Iris pigment epithelial cell (primary cell): ENCODE measurements at places on chromosomes 7 and 10.

DNA sequence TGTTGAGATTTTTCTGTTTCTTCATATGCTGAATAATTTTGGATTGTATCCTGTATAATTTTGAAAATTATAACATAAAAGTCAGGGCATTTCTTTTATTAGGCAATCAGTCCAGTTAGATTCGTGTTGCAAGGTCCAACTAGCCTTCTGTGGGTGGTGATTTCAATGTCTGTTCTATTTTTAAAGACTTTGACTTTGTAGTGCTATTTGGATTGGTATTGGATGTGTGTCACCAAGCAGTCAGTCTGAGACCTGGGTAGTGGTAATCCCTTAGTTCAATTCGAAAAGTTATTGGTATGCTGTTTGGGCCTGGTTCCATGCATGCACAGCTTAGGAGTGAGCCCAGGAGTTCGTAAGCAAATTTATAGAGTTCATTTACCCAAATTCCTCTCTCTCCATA is 82.2 kb downstream of the EPDR1 start:
- no peak for DNase-seq

DNA sequence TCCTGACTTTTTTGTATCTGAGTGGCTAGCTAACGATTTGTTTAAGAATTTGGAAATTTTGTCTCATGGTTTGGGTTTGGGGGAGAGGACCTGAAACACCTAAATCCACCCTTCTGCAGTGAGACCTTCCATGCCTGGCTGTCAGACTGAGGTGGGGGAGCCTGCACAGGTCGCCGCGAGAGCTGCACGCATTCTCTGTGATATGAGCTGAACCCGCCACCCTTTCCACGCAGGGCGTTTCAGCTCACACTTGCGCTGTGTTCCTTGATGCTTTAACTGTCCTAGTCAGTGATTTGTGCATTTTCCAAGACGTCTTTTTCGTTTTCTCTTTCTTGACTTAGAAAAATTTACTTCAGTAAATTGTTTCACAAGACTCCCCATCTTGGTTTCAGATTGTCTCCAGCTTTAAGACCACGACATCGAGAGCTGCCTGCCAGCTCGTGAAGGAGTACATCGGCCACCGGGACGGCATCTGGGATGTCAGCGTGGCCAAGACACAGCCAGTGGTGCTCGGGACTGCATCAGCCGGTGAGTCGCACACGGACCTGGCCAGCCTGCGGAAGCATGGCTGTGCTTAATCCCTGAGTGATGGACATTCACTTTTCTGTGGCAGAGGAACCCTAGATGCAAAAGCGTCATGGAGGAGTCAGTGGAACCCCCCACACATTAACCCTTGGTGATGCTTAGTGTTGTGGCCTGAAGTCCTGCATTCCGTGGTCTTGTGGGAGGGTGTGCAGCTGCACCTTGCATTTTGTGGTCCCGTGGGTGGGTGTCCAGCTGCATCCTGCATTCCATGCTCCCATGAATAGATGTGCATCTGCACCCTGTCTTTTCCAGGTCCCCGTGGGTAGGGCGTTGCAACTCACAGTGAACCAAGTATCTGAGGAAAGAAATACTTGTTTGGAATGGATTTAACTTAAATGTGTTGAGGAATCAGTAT is 28.1 kb downstream of the WDR37 start:
- no peak for DNase-seq

DNA sequence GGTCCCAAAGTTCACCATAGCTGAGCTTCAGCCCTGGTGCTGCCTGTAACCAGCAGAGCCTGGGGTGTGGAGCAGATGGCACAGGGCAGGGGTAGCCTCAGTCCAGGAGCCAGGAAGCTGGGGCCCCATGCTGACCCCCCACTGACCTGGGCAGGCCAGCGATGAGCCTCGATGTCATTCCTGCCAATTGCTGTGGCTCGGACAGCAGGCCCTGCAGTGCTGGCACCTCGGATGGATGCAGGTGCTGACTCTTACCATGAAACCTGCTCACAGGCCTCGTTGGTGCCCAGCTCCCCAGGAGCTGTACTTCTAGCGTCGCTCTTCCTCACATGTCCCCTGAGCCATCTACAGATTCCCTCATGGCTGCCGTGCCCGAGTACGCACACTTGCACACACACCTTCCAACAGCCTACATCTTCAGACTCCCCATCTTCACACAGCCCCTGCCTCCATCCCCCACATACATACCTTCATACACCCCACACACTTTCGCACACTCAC is 46.8 kb upstream of the PCBD1 start:
- no peak for DNase-seq

- no peak for DNase-seq
These were observed at the start of gene NPSR1 for GRCh38 chr7:34657632-34658268. TSS of gene NPSR1 (plus strand) at chr7:34658218. CDS start at chr7:34658413, 195 bp downstream.

DNA sequence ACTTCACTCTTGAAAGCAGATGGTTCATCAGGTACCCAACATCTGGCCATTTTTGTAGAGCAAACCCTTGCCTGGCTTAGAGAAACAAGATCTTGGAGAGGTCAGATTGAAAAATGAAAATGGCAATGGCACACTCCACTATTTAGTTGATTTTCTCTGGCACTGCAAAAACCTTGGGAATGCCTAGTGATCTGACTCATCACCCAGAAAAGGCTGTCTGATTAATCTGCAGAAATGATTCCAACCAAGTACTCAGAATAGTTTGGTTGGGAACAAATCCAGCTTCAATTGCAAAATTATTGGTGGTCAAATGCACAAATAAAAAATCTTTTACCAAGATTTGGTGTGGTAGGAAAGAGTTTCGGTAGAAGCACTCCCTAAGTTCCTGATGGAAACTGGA is 351.2 kb downstream of the PHTF2 start:
- DNase-seq = peak; percentile 70

DNA sequence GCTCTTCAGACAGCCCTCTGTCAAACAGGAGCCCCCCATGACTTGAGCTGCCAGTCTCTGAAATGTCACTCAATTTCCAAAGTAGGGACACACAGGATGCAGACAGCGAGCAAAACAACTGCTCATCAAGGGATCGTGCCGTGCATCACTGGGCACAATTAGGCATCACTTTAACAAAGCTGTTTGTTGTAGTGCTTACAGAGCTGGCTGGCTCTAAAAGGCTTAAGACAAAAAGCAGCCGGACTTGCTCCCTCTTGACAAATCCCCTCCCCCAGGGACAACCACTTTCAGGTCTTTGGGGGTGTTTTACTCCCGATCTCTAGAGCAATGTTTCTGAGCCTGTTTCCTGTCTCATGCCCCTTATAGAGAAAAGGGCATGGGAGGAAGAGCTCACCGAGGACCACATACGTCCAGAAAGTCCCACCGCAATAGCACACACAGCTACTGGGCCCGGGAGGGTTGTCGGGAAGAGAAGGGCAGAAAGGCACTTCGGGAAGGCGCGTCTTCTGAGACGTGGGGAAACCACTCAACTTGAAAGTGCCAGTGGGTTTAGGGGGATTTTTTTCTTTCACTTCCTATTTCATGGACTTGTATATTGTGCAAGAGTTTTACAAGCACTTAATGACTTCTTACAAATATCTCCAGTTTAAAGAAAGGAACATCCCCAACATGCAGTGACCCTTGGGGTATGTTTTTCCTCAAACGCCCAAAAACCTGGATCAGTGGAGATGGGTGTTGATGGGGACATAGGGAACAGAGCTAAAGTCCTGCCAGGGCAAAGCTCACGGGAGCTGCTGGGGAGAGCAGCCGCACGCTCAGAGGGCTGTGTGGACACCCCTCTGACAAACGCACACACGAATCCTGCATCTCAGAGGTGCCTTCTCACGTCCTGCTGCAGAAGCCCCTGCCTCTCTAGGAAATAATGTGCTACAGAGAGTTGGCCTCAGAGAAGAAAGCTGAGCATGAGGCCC is 27.1 kb downstream of the LRRC20 start:
- DNase-seq = peak; percentile 36

GRCh38 chr7:13907831-13908230 is 81.6 kb downstream of the ETV1 start:
- no peak for DNase-seq

DNA sequence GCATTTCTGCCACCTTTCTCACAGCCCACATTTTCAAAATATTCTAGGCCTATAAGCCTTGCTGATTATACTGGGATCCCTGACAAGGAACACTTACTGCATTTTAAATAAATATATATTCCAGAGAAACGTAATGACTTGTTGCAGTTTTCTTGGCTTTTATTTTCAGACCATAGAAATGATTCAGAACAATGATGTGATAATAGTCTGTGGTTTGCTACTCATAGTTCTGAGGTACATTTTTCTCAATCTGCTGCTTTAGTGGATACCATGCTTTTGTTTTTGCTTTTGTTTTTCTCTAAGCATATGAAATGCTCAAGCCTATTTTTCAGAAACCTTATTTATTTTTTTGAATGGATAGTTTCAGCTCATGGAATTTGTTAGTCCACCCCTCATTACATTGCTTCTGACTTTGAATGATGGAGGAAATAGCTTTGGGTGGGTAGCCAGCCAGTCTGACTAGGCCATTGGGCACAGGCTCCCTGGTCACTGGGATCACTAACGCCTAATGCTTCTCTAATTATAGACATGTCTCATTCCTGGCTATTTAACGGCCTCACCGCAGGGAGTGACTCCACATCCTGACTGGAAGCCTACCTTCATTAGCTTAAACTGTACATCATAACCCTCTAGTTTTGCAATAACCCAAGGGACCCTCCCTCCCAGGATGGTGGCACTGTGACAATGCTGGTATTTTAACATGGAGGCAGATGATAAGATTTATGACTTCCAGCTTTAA is 66.1 kb downstream of the MBL2 start:
- DNase-seq = no peak

DNA sequence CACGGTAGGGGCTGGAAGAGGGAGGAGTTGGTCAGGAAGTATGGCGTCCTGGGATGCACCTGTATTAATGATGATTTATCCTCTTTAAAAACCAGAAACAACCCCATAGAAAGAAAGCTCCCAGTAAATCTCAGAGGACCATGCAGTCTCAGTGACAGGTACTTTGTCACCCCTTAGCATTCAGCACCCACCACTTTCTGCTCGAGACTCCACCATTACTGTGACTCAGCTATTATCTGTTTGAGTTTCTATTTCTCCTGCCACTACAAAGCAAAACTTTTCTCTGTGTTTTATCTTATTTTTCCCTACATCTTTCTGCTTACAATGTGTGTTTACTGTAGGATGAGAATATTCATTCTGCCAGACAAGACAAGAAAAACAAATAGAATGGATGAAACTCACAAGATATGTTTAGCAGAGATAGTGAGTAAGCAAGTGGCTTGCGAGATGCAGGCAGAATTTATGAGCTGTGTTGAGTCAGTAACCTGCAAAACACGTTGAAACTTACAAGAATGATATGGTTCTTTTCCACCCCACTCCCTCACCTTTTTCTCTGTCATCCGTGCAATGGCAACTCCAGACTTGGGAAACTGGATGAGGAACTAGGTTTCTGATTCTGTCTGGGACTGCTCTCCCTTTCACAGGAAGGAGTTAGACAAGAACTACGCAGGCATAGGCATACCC is 127.1 kb downstream of the AOAH start:
- DNase-seq = peak; percentile 27

- peak; percentile 61 for DNase-seq
These were observed 235.0 kb upstream of the PLPP4 start for GRCh38 chr10:120221873-120222485.

- no peak for DNase-seq
These were observed 184.7 kb downstream of the DOCK4 start for GRCh38 chr7:112021379-112022044.

- DNase-seq = no peak
These were observed 66.0 kb downstream of the GRK5 start for GRCh38 chr10:119273413-119273812.

DNA sequence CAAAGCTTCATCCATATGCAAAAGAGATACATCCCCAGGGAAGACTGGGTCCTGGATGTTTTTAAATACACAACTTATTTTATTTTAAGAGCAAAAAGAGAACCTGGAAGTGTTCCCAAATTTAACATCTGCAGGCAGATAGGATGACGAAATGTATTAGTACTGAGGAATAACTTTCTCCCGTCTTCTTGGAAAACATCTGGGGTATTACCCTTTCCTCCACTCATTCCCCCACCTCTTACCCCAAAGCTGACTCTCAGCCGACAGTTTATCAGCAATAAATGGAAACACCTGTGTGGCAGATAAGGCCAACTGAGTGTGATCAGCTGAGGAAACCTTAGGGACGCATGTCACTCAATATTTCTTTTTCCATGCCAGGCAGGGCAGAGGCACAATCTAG is 435.6 kb upstream of the NPVF start:
- DNase-seq = no peak

DNA sequence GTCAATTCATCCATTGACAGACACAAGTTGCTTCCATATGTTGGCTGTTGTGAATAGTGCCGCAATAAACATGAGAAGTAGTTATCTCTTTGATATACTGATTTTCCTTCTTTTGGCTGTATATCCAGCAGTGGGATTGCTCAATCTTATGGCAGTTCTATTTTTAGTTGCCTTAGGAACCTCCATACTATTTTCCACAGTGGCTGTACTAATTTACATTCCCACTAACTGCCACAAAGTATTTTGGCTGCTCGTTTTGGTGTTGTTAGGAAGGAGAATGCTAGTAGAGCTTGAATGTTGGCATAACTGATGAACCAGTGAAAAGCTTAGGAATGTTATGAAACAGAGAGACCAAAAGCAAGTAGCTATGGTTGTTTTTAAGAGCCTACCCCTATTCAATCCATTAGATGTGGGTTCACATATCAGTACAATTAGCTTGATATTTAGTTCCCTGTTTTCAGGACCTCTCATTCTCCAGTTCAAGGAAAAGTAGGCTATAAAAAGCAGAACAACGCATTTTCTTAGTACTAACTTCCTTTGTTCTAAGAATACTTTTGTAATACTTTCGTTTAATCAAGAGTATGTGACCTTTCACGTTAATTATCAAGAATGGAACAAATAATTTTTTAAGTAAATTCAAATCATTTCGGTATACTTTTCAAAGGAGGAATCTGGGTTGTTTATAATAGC is 100.3 kb downstream of the FAS start:
- no peak for DNase-seq

DNA sequence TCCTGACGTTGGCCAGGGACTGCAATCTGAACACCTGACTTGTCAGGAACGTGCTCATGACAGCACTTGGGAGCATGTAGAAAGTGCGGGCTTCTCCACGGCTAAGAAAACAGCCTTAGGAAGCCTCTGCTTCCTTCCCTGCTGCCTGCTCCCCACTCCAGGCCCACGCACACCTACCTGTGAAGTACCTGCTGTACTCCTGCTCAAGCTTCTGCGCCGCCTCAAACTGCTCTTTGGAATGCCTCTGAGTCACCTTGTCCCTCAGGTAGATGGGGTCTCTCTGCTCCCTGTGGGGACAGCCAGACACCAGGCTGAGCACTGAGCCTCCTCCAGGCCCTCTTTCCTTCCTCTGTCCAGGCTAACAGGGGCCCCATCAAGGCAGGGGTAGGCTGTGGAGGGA is 132.7 kb downstream of the DLG5 start:
- DNase-seq = no peak

GRCh38 chr7:111982804-111983203 is 223.4 kb downstream of the DOCK4 start:
- DNase-seq = peak; percentile 92

- DNase-seq = peak; percentile 86
These were observed 81.1 kb downstream of the PRTFDC1 start for GRCh38 chr10:24871011-24871935.
